Mucosa of descending colon (tissue), 3 donors: ENCODE measurements at places on chromosomes 11 and 22.

DNA sequence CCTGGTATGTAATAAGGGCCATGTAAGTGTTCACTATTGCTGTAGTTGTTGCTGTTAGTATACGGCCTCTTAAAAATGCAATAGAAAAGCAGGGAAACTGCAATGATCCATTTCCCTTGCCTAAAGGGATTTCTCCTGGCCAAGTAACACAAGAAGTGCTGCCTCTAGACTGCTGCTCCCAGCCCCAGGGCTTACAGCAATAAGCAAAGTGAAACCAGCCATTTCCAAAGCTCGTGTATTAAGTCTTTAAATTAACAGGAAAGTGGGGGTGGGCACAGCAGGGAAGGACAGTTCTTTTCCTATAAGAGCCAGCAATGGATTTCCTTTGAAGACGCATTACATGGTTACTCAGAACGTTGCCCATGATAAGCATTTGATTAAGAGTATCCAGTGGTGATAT, 36.9 kb upstream of the WT1 start:
- DNase-seq, result no peak

DNA sequence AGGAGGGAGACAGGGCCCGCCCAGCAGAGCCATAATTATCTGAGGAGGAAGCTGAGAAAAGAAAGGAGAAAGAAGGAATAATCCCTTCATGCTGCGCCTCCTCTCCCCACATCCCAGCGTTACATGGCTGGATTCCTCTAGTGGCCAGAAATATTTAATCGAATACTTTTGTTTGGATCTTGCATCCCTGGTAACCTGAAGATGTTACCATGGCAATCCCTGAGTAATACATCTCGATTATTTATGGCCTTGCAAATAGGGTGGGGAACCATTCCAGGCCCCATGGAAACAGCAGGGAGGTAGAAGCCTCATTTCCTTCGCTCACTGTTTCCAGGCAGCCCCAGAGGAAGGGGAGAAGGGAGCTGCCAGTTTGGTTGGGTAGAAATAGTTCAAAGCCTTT, 357.7 kb downstream of the BUD13 start:
- no peak for DNase-seq

GRCh38 chr22:35465109-35465701, 65.3 kb downstream of the MCM5 start:
- no peak for DNase-seq

DNA sequence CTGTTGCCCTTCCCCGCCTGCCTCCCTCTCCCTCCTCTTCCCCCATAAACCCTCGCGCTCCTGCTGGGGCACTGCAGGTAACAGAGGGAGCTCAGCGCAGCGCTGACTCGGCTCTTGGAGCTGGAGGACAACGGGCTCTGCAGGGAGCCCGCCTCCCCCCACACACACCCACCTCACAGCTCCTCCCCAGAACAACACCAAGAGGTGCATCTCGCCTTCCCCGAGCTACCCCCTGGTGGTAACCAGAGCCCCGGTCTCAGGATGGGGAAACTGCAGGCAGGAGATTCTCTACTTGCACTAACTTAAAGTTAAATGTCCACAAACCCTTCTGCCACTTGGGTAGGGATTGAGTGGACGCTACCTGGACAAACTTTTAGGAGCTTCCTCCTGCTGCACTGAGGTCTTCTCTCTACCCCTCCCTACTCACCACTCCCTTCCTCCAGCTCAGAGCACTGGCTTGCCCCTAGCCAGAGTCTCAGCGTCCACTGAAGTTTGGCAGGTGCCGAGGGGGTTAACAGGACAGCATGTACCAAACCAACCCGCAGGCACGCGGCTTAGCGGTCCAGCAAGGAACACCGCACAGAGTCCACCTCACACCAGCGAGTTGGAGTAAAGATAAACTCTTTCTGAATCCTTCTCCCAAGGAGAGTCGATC, 4.0 kb upstream of the SCN4B start:
- no peak for DNase-seq

- DNase-seq, result no peak
Measured at GRCh38 chr11:111905411-111905810, 6.2 kb downstream of the CRYAB start.

DNA sequence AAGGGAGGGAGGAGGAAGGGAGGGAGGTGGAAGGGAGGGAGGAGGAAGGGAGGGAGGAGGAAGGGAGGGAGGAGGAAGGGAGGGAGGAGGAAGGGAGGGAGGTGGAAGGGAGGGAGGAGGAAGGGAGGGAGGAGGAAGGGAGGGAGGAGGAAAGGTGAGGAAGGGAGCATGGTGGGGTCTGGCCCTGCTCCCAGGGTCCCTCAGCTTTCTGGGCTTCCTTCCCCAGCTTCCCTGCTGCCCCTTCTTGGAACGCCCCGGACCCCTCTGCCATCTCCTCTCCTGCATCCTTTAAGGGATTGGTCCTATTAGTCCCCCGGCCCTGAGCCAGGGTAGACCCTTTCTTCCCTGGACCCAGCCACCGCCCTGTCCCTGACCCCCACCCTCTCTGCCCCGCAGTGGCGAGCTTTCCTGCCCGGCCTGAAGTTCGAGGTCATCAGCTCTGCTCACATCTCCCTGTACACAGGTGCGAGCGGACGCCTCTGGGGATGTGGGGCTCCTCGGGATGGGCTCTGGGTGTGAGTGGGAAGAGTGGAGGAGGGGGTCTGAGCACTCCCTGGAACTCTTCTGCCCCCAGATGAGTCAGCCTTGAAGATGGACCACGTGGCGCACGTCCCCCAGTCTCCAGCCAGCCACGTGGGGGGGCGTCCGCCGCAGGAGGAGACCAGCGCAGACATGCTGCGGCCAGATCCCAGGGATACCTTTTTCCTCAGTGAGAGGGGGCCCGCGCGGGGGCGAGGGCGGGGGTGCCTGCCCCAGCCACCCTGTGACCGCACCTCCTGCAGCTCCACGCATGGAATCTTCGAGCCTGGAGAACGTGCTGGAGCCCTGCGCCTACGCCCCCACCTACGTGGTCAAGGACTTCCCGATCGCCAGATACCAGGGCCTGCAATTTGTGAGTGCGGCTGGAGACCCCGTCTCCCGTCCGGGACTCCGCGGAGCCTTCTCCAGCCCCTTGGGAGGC, 6.0 kb downstream of the B4GALNT4 start:
- no peak for DNase-seq

- DNase-seq, result no peak
Measured at GRCh38 chr11:104134745-104135144, 29.2 kb downstream of the PDGFD start.

DNA sequence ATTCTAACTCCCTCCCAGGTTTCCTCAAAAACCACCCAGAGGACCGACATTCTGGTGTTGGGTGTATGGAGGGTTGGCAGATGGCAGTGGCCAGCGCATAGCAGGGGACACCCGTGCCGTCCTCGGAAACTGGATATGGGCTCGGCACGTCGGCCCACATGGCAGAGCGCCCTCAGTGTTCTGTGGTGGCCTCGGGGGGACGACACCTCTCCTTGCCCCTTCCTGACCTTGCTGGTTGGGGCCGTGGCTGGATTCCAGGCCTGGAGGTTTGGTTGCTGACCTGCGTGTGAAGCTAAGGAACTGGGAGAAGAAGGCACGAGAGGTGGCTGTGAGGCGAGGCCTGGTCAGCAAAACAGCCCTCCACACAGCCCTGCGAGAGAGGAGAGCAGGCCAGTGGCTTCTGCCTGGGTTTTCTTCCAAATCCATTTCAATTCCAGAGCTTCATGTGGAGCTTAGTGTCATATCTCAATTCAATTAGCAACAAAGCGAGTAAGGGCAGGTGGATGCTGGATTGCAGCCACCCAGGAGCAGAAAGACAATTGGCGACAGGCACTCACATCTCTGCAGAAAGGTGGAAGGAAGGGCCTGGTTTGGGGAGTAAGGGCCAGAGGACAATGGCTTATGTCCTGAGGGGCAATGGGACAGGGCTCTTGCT, 478.4 kb downstream of the BRD1 start:
- no peak for DNase-seq

- no peak for DNase-seq
Measured at GRCh38 chr11:116170526-116171120, 602.2 kb downstream of the BUD13 start.

GRCh38 chr22:42434748-42435425, 2.7 kb upstream of the NFAM1 start:
- DNase-seq, result no peak

GRCh38 chr11:134819041-134819440, 407.0 kb upstream of the B3GAT1 start:
- DNase-seq, result no peak

DNA sequence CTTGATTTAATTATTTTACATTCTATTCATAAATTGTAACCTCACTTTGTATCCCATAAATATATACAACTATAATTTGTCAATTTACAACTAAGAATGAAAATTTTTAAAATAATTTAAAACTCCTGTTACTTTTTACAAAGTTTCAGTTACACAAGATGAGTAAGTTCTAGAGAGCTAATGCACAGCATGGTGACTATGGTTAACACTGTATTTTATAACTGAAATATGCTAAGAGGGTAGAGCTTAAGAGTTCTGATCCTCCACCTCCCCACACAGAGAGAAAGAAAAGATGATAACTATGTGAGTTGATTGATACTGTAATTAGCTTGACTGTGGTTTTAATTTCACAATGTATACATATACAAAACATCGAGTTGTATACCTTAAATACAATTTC, 412.5 kb upstream of the DDI1 start:
- no peak for DNase-seq

DNA sequence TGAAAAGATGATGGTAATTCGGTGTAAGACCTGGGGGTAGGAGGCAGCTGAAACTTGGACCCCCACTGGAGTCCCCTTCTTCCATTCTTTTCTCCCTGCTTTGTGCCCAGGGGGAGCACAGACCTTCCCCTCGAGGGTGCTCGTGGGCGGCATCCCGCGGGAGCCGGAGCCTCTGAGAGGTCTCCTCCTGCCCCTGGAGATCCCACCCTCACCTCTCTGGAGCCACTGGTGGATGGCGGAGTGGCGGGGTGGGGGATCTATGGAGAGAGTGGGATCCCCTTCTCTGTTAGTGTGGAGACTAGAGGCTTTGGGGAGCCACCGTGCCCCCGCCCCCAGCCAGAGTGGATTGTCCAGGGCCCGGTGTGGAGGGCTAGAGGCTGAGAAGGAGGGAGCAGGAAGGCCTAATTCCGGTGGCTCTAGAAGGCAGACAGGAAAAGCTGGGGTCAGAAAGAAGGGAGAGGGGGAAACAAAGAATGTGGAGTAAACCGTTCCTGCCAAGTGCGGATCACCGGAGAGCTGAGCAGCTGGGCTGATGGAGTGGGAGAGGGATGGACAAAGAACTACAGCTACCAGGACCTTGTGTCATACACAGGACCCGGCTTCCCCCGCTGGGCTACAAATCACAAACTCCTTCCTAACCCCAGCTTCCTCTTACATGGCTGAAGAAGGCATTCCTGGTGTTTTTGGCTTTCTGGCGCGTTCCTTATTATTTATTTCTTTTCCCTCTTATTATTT, 41.9 kb downstream of the KCNJ1 start:
- DNase-seq, result no peak
